EH (cell line): ENCODE measurements at places on chromosomes 13 and 19.

DNA sequence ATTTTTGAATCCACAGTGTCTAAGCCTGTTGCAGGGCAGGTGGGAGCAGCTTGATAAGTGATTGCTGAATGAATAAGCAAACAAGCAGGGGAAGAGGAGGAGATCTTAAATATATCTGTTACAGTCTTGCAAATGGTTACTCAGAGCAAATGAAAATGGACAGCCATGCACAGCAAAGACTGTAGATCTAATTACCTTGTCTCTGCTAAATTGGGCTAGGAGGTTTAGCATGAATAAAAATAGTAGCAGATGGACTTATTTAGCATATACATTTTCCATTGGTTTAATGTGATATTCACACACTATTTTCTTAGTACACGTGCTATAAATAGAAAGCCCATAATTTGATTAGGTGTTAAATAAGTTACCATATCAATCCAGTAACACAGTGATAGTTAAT, 72.9 kb upstream of the FARP1 start:
- no peak for DNase-seq

DNA sequence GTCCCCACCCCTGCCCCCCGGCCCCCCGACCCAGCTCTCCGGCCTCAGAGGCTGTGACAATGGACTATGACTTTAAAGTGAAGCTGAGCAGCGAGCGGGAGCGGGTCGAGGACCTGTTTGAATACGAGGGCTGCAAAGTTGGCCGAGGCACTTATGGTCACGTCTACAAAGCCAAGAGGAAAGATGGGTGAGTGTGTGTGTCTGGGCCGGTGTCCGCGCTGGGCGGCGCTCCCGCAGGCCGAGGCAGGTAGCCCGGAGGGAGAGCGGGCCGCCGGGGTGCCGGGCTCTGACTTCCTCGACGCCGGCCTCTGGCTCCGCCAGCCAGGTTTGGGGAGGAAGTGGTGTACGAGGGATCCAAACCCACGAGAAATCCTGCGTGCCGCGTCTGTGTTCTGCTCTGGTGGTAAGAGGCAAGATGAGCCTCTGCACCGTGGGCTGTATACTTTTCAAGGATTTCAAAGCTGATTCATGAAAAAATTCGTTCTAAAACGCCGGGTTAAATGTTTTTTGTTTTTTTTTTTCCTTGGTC, 718 bp downstream of the CDK8 start:
- peak; percentile 48 for DNase-seq

GRCh38 chr13:112204346-112205327, 137.7 kb downstream of the SOX1 start:
- DNase-seq: no peak

GRCh38 chr19:35347171-35347929, at the start of gene FFAR1:
Gene FFAR1, plus strand, starts transcription at chr19:35347902. Its CDS starts 3,650 bp downstream, at chr19:35351552.
- DNase-seq: no peak

- no peak for DNase-seq
These were observed 80.4 kb downstream of the MAP4K1 start for GRCh38 chr19:38537071-38537936.

DNA sequence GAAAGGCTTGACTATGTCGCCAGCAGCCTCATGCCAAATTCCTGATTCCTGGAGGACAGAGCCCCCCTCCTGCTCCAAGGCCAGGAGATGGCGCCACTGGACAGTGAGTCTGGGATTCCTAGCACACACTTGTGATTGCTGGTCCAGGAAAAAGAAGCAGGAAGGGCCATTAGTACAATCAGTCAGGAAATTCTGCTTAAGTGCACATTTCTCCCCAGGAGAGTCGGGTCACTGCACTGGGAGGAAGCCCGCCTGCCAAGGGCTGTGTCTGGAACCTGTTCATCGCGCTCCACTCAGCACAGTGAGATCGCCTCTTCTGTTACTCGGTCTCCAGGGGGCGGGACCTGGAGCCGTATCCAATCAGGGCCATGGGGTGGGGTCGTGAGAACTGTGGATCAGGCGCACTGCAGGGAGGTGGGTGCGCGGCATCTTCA, 65.1 kb downstream of the ZNF823 start:
- DNase-seq: peak; percentile 55

GRCh38 chr13:34335014-34336007, 517.4 kb downstream of the RFC3 start:
- DNase-seq: no peak

- DNase-seq: no peak
These were observed 25.2 kb downstream of the ARL11 start for GRCh38 chr13:49653478-49653877.

DNA sequence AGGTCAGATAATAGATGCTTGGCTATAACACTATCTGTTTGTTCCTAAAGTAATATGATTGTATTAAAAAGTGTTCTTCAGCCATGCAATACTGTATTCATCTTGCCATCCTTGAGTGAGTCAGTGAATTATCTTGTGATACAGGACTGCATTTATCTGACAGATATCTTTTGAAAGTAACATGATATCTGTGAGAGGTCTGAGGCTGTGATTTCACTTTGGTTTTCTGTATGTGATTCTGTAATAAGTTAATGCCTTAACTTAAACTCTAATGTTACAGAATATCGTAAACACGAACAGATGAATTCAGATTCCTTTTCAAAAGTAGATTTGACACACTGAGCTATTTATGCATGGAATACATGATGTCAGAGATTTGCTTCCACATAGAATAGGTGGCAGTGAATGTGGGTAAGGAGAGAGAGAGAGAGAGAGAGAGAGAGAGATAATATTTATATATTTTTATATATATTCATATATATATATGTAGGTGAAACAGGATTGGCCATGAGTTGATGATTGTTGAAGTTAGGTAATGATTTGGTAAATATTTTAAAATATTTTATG, 97.9 kb upstream of the RNF113B start:
- DNase-seq: peak; percentile 67

- DNase-seq: peak; percentile 84
These were observed 424.1 kb upstream of the DACH1 start for GRCh38 chr13:72290962-72291681.

DNA sequence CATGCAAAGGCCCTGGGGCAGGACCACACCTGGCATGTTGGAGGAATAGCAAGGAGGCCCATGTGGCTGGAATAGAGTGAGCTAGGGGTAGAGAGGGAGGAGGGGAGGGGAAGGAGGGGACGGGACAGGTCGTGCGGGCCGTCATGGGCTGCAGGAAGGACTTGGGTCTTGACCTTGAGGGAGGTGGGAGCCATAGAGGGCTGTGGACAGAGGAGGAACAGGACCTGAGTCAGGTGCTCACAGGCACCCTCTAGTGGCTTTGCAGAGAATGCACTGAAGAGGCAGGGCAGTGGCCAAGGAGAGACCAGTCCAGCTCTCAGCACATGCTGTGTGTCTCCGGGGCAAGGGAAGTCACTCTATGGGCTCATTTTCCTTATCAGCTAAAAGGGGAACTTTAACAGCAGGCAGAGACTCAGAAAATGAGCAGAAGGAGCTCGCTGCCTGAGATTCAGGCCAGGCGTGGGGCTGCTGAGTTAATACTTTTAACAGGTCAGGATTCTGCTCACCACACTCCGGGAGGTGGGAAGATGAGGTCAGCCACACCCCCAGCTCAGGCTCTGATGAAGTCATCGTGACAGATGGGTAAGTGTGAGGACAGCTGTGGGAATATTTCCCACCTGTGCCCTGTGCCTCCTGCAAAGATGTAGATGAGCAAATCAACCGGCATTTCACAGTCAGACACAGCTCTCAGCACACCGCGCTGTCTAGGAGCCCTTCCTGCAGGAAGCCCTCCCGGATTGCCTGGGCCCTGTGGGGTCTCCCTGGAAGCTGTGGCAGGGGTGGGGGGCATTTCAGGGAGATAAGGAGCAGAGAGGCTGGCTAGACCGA, 6.0 kb upstream of the TNFAIP8L1 start:
- DNase-seq: peak; percentile 71

DNA sequence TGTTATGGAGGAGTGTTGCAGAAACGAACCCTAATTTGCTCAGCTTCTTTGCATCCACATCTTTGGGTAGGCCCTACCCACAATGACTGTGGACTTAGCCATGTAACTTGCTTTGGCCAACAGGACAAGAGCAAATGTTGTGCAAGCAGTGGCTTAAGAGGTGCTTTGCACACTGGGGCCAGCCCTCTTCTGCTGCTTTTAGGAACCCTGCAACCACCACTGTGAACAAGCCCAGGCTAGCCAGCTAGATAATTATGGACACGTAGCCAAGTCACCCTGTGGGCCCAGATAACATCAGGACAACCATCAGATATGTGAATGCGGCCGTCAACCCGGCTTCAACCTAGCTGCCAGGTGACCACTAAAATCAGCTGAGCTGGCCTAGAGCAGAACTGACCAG, 17.1 kb downstream of the C19orf47 start:
- DNase-seq: no peak

DNA sequence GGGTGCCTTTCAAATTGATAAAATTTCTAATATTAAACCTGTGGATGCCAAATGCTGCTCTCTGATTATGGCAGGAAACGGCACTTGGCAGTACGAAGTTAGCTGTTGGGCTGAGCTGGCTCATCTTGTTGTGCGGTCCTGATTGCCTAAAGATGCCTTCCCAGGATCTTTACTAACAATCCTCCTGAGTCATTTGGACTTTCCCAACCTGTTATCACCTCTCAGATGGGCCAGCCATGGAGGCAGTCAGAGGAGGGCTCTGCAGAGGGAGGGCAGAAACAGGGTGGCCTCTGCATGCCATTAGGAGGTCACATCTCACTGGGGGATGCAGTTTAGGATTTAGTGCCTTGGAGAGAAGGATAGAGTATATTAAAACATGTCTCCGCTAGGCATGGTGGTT, 27.3 kb downstream of the ALOX5AP start:
- no peak for DNase-seq

- DNase-seq: peak; percentile 84
These were observed at the start of the genes COL4A1 and COL4A2 for GRCh38 chr13:110306960-110307766. Gene COL4A1, minus strand, starts transcription at chr13:110307157. Its CDS starts 130 bp downstream, at chr13:110307027. Gene COL4A2, plus strand, starts transcription at chr13:110307284. Its CDS starts 620 bp downstream, at chr13:110307904.

DNA sequence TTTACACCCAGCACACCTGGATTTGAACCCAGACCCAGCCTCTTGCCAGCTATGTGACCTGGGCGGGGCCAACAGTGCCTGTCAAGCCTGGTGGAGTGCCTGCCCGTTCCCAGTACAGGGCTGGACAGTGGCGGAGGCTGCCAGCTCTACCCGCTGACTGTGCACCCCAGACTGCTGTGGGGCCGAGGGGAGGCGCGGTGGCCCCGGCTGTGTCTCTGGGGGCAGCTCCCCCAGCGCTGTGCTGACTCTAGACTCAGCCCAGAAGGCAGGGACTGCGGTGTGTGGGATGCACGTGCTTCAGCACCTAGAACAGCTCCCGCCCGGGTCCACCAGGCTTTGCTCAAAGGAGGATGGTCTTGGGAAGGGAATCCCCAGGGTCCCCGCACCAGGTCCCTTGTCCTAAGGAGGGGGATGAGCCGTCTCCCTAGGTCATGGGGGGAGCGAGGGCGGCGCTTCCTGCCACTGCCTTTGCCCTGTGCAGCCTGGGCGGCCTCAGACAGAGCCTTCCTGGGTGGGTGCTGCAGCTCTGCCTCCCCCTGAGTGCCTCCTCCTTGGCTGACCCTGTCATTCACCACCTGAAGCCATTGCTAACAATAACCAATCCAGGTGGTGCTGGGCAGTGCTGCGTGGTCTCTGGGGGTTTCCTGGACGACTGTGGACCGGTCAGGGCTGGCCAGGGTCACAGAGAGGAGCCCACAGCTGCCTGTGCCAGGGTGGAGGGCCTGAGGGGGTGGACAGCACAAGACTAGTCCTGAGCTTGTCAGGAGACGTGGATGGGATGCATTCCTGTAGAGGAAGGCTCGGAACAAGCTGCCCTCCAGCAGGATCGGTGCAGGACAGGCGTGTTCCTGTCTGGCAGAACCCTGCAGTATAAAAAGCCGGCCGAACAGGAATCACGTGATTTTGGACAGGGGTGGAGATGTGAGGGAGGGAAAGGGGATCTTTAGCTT, 18.6 kb downstream of the TMEM255B start:
- DNase-seq: peak; percentile 48
